ENCODE measurements at places on chromosomes 4 and X. TPM values are rescaled to one million over a fixed set of nuclear protein-coding genes. Genes with fewer than 3 reads are reported as not detected.

Gene PNMA3
- not detected for polyA plus RNA-seq

Gene ING2
- 3.9 TPM for polyA plus RNA-seq

Gene KCTD8
- polyA plus RNA-seq = not detected

Gene ARHGAP36
- not detected for polyA plus RNA-seq

Gene PCDH19
- 0.09 TPM for polyA plus RNA-seq

Gene DDX3X
- polyA plus RNA-seq = 53.0 TPM

Gene HERC5
- polyA plus RNA-seq = 0.13 TPM

Gene ZNF732
- not detected for polyA plus RNA-seq

Gene TMEM31
- 0.16 TPM for polyA plus RNA-seq

Gene MED14
- polyA plus RNA-seq = 16.3 TPM

Gene CCDC120
- 3.2 TPM for polyA plus RNA-seq

Gene SMIM43
- not detected for polyA plus RNA-seq

Gene PDE5A
- 0.20 TPM for polyA plus RNA-seq

Gene SLC10A4
- polyA plus RNA-seq = 0.04 TPM

Gene TIGD4
- 0.15 TPM for polyA plus RNA-seq

Gene AMOT
- polyA plus RNA-seq = 0.13 TPM

Gene DKC1
- polyA plus RNA-seq = 61.6 TPM

Gene RASSF6
- polyA plus RNA-seq = 0.04 TPM

Gene AMER1
- polyA plus RNA-seq = 3.1 TPM

Gene FAM133A
- polyA plus RNA-seq = not detected

Gene MUC7
- polyA plus RNA-seq = 0.14 TPM

Gene IRF2
- polyA plus RNA-seq = 26.0 TPM

Gene CSAG1
- not detected for polyA plus RNA-seq

Measured in HepG2 (cell line).